ENCODE measurements at places on chromosomes 16 and 17.
A peak's percentile ranks its signal among the peaks of the same experiment; 100 is the strongest.

- DNase-seq = no peak
Measured at GRCh38 chr17:60065136-60065535, 13.6 kb downstream of the HEATR6 start.

GRCh38 chr17:49260011-49260816, 29.6 kb upstream of the PHOSPHO1 start:
- peak; percentile 29 for DNase-seq

DNA sequence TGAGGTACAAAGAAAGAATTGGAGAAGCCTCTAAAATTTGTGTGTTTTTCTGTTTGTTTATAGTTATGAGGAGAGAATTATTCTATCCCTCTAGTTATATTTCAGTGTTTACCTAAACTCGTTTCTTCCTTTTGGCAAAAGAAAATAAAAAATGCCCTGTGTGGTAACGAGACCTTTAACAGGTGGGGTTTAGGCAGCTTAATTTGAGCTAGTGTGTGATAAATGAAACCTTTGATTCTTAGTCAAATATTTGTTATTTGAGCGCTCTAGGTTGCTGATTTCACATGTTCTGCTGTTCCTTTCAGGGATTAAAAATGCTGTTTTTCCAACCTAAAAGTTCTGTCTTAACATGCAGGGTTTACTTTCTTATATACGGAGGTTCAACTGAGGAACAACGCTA, 17.5 kb downstream of the ERCC4 start:
- no peak for DNase-seq

DNA sequence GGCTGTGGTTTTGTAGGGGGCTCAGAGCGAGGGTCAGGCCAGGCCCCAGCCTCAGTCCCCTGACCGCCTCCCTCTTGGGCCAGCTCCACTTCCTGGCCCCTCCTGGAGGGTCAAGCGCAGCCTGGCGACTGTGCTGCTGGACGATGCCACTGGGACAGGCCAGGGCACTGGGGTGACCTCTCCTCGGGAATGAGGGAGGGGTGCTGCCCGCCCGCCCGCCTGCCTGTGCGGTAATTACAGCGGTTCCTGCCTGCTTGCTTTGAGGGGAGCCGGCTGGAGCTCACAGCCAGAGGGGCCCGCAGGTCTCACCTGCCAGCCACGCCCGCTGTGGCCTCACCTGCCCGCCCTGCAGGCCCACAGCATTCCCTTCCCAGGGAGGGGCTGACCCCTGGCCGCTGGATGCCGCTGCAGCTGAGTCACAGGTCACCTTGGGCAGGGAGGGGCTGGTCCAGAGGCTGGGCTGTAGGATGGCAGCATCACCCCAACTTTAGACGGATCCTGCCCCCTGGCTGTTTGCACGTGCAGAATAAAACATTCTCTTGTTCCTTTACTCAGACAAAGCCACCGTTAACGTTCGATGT, 76.7 kb upstream of the CBX4 start:
- DNase-seq = no peak

GRCh38 chr17:49442041-49442440, 27.4 kb upstream of the PHB1 start:
- no peak for DNase-seq

- DNase-seq = no peak
Measured at GRCh38 chr17:54967621-54968261, 713 bp downstream of the COX11 start.

DNA sequence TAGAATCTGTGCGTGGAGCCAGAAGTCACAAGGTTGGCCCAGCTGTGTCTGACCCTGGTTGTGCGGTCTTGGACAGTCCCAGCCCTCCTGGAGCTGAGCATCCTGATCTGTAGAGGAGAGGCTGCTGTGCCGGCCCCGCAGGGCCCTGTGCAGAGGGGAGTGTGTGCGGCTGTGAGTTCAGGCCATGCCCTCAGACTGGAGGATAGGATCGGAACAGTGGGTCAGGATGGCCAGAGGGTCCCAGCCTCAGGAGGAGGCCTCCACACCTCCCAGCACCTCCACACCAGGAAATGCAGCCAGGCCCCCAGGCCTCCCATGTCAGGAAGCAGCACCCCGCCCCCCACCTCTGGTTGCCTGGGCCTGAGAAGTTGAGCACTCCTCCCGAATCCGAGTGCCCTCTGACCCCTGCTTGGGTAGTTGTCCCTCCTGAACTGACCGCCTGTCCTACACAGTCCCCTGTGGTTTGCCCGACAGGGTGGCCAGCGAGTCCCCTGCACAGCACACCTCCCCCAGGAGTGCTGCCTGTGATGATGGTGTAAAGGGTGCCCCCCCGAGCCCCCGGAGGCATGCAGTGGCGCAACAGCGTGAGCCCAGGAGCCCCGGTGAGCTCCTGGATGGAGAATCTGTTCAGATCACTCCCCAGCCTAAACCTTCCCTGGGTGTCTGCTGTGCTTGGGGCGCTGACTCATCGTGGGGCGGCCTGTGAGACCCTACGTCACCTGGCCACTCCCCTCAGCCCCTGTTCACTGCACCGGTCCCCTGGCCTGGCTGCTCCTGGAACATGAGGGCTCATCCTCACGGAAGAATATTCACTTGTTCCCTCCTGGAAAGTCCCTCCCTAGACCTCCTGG, 285.2 kb downstream of the SEC14L1 start:
- no peak for DNase-seq

DNA sequence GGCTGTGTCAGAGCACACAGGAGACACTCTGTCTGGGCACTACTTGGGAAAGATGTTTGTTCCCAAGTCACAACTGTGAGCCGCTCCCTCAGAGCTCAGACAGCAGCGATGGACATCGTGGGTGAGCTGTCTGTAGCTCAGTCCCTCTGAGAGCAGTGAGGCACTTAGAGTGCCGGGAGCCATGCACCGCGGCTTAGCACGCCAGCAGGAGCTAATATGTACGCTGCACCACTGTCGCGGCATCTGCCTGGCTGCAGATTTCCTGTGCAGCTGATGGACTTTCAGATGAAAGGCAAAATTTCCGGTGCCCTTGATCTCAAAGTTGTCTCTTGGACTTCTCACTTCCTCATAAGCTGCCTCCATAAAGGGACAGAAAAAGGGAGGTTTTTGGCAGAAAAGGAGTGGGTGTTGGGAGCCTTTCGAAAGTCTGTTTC, 92.8 kb upstream of the ZNF469 start:
- no peak for DNase-seq

GRCh38 chr16:48011878-48012658, 143.7 kb downstream of the ABCC12 start:
- DNase-seq = no peak

- DNase-seq = no peak
Measured at GRCh38 chr17:65539630-65540266, 21.7 kb downstream of the AXIN2 start.

DNA sequence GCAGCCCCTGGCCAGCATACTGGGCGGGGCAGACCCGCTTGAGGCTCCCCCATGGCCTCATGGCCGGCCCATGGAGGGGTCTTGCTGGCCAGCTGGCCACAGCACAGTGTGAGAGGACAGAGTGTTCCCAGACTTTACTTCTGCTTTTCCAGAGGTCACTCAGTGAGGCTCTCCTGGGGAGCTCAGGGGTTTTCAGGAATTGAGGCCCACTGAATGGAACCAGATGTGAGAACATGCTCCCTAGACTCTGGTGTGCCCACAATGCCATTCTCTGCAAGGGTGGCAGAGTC, 21.2 kb downstream of the ATP6V0D1 start:
- DNase-seq = no peak

GRCh38 chr17:81153340-81153803, 11.9 kb upstream of the PVALEF start:
- no peak for DNase-seq

DNA sequence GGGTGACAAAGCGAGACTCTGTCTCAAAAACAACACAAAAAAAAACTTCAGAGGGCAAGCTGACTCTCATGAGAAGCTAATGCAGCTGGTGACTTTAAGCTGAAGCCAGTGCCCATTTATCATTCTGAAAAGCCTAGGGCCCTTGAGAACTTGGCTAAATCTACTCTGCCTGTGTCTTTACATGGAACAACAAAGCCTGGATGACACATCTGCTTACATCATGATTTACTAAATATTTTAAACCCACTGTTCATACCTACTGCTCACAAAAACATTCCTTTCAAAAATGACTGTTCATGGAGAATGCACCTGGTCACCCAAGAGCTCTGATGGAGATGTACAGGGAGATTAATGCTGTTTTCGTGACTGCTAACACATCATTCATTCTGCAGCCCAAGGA, 6.1 kb upstream of the ALOX12 start:
- DNase-seq = no peak

DNA sequence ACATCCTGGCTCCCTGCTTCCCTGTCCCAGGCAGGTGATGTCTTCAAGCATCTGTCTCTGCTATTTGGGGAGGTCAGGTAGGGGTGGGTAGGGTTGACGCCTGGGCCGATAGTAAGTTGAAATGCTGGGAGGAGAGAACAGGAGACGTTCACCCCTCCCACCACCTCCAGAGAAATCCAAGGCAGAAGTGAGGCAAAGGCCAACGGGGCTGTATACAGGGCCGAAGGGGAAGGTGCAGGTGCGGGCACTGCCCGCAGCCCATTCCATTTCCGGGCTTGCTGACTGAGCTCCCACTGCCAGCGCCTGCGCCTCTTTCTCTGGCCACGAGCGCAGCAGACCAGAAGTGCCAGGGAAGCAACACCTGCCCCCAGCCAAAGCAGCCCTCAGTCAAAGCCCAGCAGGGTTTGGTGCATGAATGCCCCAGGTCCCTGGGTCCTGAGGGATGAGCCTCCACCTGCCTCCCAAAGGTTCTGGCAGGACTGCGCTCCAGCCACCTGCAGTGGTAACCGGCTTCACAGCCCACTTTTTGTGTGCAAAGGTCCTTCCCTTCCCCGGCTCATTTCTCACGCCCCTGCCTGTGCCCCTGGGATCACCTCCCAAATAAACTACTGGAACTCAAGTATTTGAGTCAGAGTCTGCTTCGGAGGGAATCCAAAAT, 127.6 kb upstream of the TNRC6C start:
- DNase-seq = no peak

- no peak for DNase-seq
Measured at GRCh38 chr17:58268326-58268725, 12.4 kb downstream of the MPO start.

DNA sequence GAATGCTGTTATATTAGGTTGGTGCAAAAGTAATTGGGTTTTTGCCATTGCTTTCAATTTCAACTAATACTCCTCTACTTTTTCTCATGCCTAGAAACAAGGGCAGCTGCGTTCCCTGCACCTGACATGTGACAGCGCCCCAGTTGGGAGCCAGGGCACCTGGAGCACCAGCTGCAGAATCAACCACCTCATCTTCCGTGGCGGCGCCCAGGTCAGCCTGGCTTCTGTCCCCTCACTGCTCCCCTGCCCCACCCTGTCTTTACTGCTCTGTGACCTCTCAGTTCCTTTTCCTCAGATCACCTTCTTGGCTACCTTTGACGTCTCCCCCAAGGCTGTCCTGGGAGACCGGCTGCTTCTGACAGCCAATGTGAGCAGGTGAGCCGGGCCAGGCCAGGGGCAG, 16.4 kb upstream of the ITGAD start:
- DNase-seq = no peak

- DNase-seq = no peak
Measured at GRCh38 chr16:48608871-48609651, 919 bp downstream of the N4BP1 start.

DNA sequence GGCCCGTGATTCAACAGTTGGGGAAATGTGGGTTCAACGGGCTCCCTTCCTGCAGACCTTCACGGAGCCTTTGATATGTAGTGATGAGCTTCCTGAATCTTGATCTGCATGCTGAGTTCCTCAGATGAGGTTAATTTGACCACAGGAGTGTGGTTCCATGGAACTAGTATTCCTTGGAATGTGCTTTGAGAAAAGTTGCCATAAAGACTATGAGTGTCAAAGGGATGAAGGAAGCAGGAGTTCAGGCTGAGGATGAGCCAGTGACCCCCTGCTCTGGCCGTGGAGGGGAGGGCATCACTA, 229.2 kb downstream of the MSI2 start:
- DNase-seq = no peak

DNA sequence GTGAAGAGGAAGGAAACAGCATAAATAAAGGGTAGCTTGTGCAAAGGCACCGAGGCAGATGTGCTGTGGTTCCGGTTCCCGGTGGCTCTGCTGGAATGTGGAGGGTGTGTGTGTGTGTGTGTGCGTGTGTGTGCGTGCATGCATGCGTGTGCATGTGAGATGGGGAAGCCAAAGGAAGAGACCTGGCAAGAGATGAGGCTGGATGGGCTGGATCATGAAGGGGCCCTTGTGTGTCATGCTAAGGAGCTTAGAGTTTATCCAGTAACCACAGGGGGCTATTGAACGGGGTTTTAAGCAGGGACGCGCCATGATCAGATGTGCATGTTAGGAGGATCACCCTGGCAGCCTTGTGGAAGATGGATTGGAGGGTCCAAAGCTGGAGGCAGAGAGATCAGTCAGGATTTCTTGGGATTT, 8.3 kb downstream of the WSCD1 start:
- no peak for DNase-seq

- DNase-seq = no peak
Measured at GRCh38 chr17:60151355-60151754, 1.6 kb downstream of the CA4 start.

- DNase-seq = no peak
Measured at GRCh38 chr17:71188811-71189492, 931.9 kb upstream of the SOX9 start.

DNA sequence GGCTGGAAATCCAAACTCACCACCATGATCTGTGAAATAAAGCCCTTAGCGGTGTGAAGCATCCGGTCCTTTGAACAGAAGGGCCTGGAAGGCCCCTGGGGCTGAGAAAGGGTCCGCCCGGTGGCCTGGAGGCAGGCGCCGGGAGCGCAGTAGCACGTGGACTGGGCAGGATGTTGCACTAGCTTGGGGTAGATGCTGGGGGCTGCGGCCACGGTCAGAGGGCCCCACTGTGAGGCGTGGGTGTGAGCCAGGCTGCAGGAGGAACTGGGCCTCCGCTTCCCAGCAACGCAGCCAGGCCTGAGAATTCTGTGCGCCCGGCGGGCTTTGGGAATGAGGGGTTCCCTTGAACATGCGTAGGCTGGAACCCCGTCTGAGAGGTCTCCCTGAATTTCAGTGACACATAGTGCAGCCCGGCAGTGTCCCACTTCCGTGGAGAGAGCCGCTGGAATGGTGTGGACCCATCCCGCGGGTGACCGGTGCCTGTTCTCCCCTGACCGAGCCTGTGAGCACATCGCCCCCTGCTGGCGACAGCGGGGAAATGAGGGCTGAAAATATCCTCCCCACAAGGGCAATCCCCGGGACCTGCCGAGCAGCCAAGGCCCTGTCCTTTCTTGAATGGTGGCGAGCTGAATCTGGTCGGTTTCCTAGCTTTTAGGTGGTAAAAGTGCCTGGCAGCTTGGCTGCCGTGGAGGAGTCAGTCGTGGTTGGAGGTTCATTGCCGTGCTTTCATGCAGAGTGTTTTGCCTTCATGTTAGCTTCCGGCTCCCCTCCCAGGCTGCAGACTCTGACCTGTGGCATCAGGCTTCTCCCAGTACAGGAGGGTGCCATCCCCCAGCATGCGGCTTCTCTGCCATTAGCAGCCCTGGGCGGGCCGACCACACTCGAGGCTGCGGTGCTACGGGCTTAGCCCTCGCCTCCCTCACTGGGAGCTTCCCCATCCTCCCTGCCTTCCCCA, 43.8 kb downstream of the DNAJA2 start:
- DNase-seq = peak; percentile 57

GRCh38 chr17:40480501-40481003, 20.9 kb downstream of the TNS4 start:
- DNase-seq = peak; percentile 64

GRCh38 chr16:89561884-89562599, 1.6 kb downstream of the RPL13 start:
- DNase-seq = no peak
